ENCODE measurements at places on chromosomes 1 and 21.

DNA sequence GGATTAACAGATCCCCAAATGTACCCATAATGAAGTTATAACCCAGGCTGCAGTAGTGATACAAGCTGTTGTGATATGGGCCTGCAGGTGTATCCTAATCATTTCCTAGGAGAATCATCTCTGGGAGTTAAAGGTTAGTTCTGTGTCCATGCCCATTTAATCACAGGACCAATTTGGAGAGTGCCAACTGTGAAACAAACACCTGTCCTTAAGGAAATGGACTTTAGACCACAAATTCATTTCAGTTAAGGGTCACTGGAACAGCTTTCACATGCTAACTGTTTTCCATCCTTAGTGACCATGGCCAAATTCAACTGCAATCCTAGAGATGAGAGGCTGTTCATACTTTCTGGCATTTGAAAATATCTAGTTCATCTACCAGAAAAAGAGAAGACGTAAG is 160.9 kb downstream of the GPATCH2 start:
- DNase-seq: no peak

DNA sequence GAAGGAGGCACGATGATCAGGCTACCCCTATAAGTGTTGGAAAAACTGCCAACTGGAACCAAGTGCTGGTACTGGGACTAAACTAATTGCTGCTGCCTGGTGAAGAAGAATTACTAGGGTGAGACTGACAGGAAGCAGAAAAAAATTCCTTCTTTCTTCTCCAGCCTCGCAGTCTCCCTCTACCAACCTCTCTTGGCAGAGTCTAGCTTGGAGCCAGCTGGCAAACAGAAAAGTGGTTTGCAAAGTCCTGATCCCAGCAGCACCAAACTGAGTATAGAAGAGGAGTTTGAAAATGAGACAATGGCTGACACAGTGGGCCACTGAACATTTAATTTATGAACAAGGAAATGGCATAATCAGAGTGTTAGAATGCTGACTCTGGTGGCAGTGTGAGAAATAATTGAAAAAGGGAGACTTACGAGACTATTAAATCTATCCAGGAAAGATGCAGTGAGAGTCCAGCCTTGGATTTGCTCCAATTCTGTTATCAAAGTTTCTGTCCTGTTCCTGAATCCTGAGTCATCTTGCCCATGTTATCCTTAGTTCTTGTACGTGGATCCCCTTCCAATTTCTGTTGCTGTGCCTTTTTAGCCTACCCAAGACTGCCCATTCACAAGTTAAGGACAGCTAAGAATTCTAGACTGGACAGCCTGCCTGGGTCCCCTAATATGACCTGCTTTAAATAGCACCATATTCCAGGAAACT is 23.7 kb upstream of the DISP1 start:
- no peak for DNase-seq

DNA sequence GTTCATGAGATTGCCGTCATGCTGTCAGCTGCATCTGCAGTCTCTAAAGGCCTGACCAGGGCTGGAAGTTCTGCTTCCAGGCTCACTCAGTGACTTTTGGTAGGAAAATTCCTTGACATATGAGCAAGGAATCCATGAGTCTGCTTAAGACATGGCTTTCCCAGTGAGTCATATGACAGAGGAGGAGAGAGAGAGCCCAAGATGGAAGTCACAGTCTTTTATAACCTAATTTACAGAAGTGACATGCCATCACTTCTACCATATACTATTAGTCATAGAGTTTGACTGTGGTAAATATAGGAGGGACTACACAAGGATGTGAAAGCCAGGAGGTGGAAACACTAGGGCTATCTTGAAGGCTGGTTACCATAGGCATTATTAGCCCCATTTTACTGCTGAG is 115.2 kb downstream of the ROR1 start:
- DNase-seq: no peak

GRCh38 chr1:24884751-24885150 is 45.3 kb downstream of the RUNX3 start:
- no peak for DNase-seq

GRCh38 chr1:112141301-112141700 is 151.8 kb upstream of the KCND3 start:
- DNase-seq: no peak

DNA sequence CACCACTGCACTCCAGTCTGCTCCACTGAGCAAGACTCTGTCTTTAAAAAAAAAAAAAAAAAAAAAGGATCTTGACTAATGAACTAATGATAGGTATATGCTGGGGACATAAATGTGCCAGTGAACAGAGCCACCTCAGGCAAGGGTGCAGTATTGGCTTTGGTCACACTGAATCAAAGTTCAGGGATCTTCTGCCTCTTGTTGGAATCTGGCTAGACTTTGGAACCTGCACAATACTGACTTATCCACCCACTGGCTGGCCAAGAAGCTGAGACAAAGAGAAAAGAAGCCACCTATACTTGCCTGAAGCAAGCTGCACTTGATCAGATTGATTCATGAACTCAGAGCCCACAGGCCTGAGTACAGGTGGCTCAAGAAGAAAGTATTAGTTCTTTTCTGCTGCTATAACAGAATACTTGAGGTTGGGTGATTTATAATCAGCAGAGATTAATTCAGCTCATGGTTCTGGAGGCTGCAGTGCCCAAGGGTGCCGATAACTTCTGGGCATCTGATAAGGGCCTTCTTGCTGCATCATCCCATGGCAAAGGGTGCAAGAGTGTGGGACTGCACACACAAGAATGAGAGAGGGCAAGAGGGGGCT is 172.0 kb downstream of the FGGY start:
- DNase-seq: no peak

GRCh38 chr1:157856538-157856937 is 14.9 kb upstream of the CD5L start:
- DNase-seq: no peak

GRCh38 chr1:61078618-61079295 is 3.6 kb upstream of the NFIA start:
- no peak for DNase-seq

DNA sequence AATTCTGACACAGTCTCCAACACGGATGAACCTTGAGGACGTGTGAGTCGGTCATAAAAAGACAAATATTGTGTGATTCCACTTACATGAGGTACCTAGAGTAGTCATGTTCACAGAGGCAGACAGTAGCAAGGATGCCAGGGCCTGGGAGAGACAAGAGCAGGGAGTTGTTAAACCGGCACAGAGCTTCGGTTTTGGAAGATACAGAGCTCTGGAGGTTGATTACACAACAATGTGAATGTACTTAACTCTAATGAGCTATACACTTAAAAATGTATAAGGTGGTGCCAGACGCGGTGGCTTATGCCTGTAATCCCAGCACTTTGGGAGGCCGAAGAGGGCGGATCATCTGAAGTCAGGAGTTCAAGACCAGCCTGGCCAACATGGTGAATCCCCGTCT is 37.8 kb upstream of the NEK2 start:
- DNase-seq: no peak

DNA sequence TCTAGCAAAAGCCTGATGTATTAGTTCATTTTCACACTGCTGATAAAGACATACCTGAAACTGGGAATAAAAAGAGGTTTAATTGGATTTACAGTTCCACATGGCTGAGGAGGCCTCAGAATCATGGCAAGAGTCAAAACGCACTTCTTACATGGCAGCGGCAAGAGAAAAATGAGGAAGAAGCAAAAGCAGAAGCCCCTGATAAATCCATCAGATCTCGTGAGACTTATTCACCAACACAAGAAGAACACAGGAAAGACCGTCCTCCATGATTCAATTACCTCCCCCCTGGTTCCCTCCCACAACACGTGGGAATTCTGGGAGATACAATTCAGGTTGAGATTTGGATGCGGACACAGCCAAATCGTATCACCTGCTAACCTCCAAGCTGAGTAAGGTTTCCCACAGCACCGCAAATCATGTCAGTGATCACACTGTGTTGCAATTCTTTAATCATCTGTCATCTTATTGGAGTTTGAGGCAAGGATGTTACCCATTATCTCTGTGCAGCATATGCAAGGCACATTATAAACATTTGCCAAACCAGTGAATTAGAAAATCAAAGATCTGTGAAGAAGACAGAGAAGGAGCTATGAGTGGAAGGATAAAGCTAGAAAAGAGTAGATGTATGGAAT is 128.5 kb downstream of the ZNF281 start:
- no peak for DNase-seq

GRCh38 chr1:221900678-221901077 is 158.8 kb upstream of the DUSP10 start:
- no peak for DNase-seq

GRCh38 chr1:1554550-1554925 is 14.1 kb upstream of the TMEM240 start:
- DNase-seq: no peak

- DNase-seq: no peak
Observed at GRCh38 chr21:35672313-35672712, 388.0 kb downstream of the SETD4 start.

- no peak for DNase-seq
Observed at GRCh38 chr1:79895573-79895972, 889.0 kb upstream of the ADGRL4 start.

DNA sequence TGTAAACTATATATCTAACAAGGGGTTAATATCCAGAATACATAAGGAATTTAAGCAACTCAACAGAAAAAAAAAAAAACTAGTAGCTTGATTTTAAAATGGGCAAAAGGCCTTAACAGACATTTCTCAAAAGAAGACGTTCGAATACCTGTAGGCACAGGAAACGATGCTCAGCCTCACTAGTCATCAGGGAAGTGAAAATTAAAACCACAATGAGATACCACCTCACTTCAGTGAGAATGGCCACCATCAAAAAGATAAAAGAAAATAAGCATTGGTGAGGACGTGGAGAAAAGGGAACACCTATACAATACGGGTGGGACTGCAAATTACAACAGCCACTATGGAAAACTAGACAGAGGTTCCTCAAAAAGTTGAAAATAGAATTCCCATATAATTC is 37.3 kb downstream of the NPHP4 start:
- no peak for DNase-seq

DNA sequence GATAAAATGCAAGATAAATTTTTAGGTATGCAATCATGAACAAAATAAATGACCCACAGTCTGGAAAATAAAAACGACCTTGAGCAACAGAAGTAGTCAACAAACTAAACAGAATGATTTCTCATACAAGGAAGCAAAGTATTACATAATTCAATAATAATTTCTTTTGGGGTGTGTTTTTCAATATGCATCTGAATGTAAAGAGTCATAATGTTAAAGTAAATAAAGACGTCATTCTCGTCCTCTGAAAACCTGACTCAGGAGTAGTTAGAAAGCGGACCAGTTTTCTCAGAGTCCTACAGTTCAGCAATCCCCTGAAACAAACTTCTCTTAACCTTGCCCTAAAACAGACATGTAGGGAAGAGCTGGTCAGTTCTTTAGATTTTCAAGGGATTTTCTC is 18.6 kb downstream of the CDC42BPA start:
- DNase-seq: no peak

GRCh38 chr1:76769911-76770310 is 97.4 kb upstream of the ST6GALNAC5 start:
- DNase-seq: no peak

- DNase-seq: no peak
Observed at GRCh38 chr1:201258763-201259230, 24.5 kb upstream of the PKP1 start.

- no peak for DNase-seq
Observed at GRCh38 chr1:207830788-207831187, 78.9 kb downstream of the CD46 start.

Measured in SW 1271 (cell line).